ENCODE measurements at places on chromosomes 2 and 18.

GRCh38 chr2:43882312-43882711 is 43.5 kb downstream of the ABCG8 start:
- no peak for DNase-seq

- DNase-seq = no peak
Observed at GRCh38 chr2:10223471-10223870, 79.2 kb upstream of the HPCAL1 start.

GRCh38 chr18:13500227-13500865 is 226.0 kb downstream of the FAM210A start:
- peak; percentile 8 for DNase-seq

DNA sequence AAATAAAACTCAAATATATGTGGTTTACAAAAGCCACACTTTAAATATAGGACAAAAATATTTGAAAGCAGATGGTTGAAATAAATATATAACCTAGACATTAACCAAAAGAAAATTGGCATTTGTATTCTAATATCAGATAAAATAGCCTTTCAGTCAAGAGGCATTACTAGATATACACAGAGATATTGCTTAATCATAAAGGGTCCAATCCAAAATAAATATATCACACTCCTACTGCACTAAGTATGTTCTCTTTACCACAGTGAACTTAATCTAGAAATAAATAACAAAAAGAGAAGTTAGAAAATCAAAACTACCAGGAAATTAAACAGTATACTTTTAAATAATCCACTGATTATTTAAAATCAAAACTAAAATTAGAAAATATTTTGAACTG is 34.2 kb upstream of the KCNJ3 start:
- DNase-seq = no peak

- no peak for DNase-seq
Observed at GRCh38 chr2:23037596-23037995, 347.4 kb upstream of the KLHL29 start.

DNA sequence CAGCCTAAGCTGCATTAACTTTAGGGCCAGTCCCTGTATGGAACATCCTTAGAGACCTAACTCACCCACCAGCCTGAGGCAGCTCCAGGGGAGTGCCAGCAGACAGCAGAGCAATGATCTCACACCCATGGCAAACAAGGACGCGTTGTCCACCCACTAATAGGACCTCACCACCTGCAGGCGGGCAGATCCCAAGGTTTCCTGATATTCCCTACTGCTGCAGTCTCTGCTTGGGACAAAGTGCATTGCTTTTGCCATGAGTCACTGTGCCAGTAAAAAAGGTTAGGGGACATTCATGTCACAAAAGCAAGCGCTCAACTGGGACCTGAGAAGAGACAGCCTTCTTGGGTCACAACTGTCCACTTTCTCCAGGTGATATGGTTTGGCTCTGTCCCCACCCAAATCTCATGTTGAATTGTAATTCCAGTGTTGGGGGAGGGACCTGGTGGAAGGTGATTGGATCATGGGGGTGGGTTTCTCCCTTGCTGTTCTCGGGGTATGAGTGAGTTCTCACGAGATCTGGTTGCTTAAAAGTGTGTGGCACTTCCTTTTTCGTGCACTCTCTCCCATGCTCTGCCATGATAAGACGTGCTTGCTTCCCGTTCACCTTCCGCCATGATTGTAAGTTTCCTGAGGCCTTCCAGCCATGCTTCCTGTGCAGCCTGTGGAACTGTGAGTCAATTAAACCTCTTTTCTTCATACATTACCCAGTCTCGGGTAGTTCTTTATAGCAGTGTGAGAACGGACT is 160.2 kb downstream of the MIB1 start:
- DNase-seq = peak; percentile 53

DNA sequence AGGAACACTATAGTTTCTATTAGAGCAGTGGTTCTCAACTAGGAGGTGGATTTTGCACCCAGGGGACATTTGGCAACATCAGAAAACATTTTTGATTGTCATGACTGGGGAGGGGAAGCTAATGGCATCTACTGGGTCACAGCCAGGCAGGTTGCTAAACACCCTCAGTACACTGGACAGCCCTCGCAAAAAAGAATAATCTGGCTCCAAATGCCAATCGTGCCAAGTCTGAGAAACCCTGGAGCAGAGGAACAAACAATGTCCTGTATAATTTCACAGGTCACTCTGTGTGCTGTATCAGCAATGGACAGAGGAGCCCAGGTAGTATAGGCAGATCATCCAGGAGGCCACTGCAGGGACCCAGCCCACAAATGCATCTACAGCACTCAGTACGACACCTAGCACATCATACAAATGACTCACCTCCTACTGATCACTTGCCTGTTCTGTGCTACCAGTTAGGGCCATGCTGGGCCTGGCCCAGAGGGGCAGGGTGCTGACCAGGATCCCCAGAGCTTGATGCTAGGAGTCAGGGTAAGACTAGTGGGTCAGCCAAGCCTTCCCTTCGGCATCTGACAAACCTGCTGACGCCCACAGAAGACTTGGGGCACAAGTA is 37.6 kb downstream of the SFXN5 start:
- DNase-seq = peak; percentile 61

DNA sequence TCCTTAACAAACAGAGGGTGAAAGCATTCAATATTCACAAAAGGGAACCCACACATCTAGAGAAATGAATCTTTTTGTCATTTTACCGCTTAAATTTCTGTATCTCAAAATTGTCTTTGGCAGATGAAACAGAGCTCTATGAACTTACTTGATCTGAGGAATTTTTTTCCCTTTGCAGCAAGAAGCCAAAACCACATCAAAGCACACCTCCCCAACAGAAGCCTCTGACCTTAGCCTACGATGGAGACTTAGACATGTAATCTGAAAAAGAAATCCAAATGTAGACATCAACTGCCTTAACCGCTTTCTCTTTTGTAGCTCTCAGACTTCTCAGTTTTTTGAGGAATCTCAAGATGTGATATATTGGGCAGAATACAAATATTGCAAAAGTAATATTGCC is 287.9 kb upstream of the HNMT start:
- DNase-seq = no peak

GRCh38 chr2:144770616-144771230 is 250.8 kb upstream of the ZEB2 start:
- DNase-seq = no peak

GRCh38 chr2:141508806-141509595 is 621.8 kb downstream of the LRP1B start:
- no peak for DNase-seq

GRCh38 chr18:76388261-76388660 is 106.8 kb downstream of the ZNF516 start:
- no peak for DNase-seq

GRCh38 chr2:48284621-48285212 is 245.2 kb upstream of the STON1 start:
- no peak for DNase-seq

DNA sequence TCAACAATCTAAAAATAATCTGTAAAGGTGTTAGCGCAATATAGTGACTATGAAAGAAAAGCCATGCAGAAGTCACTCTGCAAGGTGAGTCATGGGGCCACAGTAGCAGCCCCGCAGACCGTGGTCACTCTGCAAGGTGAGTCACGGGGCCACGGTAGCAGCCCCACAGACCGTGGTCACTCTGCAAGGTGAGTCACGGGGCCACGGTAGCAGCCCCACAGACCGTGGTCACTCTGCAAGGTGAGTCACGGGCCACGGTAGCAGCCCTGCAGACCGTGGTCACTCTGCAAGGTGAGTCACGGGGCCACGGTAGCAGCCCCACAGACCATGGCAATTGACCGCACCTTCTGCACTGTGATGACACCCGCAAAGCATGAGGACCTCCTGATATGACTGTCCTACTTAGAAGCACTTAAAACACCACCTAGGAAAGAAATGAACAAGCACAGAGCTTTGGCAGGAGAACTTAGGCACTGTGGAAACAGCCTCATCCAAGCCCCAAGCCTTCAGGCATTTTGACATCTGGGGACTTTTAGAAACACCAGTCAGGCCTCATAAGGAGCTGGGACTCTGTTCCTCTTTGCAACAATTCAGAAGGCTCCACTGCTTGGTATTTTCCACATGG is 70.1 kb downstream of the LDLRAD4 start:
- no peak for DNase-seq

DNA sequence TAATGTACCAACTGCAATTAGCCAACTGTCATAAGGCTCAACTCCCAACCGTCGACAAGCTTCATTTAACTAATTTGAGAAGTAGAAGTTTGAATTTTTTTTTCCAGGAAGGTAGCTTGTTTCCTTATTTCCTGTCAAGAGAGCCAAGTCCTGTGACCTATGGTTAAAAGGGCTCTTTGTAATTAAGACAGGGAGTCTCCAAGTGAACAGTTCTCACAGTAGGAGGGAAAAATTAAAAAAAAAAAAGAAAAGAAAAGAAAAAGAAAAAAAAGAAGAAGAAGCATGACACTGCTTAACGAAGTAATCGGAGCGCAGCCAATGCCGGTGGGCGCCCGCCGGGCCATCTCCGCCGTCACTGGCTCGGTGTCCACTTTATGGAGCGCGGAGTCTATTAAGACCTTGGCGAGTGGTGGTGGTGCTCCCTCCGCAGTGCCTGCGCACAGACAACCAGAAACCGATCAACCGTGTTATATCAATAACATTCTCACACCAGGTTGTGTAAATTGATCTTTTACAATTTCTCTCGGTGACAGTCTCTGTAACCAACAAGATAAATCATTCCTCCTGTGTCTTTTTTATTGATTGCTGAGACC is 197.2 kb upstream of the POU3F3 start:
- DNase-seq = no peak

DNA sequence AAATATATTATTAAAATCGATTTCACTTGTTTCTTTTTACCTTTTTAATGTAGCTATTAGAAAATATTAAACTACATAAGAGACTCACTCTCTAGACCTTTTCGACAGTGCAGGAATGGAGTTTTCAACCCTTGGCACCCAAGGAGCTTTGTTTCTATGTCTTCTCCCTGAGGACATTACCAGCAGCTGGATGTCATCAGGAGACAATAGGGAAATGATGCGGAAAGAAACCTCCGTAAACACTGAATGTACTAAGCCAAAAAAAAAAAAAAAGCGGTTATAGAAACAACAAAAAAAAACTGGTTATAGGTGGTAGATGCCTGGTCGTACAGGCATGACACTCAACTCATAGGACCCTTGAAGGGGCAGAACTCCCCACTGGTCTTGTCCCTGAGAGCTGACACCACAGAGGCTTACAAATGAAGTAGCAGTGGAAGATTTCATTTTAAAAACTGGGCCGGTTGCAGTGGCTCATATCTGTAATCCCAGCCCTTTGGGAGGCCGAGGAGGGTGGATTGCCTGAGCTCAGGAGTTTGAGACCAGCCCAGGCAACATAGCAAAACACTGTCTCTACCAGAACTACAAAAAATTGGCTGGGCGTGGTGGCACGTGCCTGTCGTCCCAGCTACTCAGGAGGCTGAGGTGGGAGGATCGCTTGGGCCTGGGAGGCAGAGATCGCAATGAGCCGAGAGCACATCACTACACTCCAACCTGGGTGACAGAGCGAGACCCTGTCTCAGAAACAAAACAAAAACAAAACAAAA is 23.8 kb downstream of the THAP4 start:
- DNase-seq = no peak

- no peak for DNase-seq
Observed at GRCh38 chr2:113024764-113025163, 19.5 kb downstream of the IL36A start.

- DNase-seq = no peak
Observed at GRCh38 chr2:240567872-240568677, at the start of gene RNPEPL1. RNPEPL1 (plus strand) TSS chr2:240568484; CDS start chr2:240568587, 103 bp downstream.

- DNase-seq = no peak
Observed at GRCh38 chr18:69109686-69110085, 291.0 kb upstream of the DOK6 start.

DNA sequence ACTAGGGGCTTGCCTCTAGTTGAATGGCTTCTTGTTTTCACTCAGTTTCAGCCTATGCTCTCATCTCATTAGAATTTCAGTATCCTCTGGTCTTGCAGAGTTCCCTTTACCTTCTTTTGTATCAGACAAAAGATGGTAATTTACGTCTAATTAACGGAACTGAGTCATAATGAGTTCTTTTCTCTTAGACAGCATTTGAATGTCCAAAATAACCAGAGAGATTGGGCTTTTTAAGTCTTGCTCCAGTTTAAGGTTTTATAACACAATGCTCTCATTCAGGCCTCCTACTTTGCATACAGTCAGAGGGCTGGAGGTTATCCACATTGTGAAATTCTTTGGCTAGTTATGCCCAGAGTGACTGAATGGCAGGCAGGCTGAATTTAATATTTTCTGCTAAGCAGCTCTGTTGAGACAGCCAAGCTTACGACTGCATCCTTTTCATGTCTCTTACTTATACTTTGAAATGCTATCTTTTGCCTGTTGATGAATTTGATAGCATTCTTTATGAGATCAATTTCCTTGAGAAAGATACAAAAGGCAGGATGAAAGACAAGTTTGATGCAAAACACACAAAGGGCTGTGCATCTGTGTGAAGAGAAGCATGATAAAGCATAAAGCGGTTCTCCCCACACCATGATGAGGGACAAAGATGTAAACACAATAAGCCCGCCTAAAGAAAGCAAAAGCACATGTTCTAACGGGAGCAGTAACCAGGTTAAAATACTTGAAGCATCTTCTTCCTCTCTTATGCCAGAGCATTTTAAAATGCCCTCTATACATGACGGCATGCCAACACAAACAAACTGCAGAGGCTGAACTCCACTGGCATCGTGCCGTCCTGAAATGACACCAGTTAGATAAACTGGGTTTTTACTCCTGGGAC is 90.0 kb downstream of the CDH2 start:
- DNase-seq = peak; percentile 72

- no peak for DNase-seq
Observed at GRCh38 chr2:220641137-220641536, 931.0 kb downstream of the EPHA4 start.

- no peak for DNase-seq
Observed at GRCh38 chr2:44918095-44918775, 23.3 kb upstream of the SIX3 start.

GRCh38 chr2:61263830-61264229 is 101.8 kb downstream of the C2orf74 start:
- no peak for DNase-seq

- DNase-seq = peak; percentile 86
Observed at GRCh38 chr2:178277741-178278197, 83.5 kb downstream of the OSBPL6 start.

GRCh38 chr18:12741351-12741750 is 38.5 kb downstream of the PSMG2 start:
- DNase-seq = peak; percentile 94
